ENCODE measurements at places on chromosomes 2 and 18.

DNA sequence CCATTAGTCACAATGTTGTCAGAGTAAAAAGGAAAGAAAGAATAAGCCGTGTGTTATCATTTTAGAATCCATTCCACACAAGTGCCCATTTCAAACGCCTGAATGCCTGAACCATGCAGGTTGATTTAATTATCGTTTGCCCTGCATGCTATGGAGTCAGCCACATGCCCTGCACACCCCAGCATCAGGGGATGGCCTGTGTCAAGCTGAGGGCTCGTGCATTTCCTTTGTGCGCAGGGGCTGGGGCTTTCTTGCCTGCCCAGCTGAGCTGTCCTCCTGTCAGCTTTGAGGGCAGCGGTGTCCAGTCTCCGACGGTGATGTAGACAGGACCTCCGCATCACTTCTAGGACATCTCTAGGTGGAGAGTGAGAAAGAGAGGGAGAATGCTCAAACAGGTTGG lies 200.4 kb downstream of the TSN start:
- DNase-seq = no peak

DNA sequence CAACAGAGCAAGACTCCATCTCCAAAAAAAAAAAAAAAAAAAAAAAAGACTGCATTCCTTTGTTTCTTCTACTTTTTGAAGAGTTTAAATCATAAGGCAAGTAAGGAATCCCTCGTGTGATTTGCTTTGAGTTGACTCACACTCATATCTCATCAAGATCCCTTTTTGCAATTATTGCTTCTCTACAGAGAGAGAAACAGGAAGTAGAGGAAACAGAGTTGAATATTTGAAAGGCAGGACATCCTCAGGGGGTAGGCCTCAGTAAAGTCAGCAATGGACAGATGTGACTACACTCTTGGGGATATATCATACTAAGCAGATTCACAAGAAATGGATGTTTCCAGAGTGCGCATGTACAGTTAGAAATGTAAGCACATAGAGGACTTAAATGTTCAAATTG lies 11.2 kb upstream of the EFR3B start:
- DNase-seq = no peak

DNA sequence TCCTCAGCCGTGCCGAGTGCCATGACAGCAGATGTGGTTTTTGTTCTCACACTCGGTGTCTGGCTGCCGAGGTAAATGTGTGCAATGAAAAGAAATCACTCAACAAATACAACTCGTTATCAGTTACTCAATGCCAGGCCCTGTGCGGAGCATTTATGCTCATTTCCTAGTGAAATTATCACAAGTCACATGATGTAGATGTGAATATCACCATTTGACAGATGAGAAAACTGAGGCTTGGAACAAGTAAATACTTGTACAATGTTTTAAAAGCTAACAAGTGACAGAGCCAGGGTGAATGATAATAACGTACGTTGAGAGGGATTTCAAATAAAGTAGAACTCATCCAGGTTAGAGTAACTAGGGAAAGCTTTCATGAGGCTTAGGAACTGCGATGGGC lies 174.7 kb downstream of the EIPR1 start:
- DNase-seq = no peak

DNA sequence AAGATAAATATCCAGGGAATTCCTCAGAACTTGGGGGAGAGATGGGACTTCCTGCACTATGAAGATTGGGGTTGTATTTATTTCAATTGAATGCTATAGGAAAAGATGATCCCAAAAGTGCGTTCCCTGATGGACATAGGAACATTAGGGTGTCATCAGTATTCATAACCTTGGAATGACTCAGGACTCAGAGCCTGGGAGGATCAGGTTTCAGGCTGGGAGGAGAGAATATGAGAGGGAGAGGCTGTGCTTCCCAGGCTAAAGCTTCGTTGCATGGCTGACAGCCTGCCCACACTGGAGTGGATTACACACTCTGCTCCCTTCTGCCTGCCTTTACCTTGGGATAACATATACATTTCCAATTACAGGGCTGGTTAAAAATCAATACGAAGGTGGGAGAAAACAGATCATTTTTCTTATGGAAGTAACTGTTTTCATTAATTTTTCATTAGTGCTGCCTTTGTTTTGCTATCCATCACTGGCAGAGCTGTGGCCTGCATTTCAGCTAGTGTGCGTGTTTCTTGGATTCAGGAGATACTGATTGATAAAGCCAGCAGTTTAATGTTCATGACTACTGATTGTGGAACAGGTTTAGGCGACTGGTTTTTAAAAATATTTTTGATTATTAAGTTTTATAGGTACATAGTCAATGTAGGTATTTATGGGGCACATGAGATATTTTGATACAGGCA lies 118.7 kb downstream of the KCTD1 start:
- peak; percentile 26 for DNase-seq

DNA sequence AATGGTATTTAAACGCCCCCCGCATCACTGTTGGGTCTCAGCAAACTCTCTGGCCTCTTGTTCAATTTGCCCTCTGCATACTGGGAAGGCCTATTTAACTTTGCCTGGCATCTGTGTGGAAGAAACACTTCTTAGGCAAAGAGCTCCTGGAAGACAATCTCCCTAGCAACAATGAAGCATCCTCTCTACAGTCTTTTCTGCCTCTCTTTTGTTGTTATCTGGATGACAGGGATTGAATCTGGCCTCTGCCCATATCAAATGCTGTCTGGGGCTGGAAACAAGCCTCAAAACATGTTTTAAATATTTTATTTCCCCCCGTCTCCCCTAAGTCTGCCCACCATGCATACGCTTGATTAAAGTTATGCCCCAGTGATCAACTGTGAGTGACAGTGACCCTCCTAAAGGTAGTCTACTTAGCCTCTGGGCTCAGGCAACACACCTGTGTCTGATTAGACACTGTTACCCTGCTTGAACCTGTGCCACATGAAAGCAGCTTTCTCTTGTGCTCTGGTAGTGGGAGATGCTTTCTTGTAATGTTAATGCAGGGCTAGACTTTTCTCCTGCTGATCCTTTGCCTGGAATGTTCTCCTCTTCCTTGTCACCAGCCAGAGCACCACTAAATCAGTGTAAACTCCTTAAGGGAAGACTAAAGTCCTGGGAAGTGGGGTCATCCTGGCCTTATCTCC lies 34.9 kb downstream of the CDC42EP3 start:
- DNase-seq = no peak

DNA sequence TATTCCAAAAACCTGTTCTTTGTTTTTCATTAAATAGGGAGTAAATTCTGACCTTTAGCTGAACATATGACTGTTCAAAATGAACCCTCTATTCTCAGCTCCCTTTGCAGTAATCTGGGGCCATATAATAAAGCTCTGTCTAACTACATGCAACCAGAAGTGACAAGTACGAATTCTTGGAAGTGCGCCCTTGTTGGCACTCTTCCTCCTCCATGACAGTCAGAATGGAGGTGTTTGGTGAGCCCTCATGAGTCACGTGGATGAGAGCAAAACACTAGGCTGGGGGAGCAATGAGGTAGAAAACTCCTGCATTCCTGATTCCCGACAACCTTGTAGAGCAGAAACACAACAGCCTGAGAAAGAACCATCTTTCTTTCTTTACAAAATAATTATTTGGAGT lies 552.9 kb downstream of the FBXO15 start:
- DNase-seq = peak; percentile 14

GRCh38 chr2:56741601-56742102 lies 557.9 kb downstream of the CCDC85A start:
- DNase-seq = peak; percentile 62

DNA sequence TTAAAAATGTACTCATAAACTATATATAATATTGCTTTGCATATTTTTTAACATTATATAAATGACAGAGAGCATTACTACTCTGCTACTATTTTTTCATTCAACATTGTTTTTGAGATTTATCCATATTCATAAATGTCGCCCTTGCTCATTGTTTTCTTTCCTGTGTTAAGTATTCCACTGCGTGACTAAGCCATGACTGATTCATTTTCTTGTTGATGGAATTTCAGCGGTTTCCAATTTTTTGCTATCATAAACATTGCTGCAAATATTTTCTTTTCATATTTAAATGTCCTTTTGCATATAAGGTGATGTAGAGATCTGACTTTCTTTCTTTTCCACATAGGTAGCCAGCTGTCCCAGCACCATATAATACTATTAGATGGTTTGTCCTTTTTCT lies 57.6 kb downstream of the SFXN5 start:
- no peak for DNase-seq

DNA sequence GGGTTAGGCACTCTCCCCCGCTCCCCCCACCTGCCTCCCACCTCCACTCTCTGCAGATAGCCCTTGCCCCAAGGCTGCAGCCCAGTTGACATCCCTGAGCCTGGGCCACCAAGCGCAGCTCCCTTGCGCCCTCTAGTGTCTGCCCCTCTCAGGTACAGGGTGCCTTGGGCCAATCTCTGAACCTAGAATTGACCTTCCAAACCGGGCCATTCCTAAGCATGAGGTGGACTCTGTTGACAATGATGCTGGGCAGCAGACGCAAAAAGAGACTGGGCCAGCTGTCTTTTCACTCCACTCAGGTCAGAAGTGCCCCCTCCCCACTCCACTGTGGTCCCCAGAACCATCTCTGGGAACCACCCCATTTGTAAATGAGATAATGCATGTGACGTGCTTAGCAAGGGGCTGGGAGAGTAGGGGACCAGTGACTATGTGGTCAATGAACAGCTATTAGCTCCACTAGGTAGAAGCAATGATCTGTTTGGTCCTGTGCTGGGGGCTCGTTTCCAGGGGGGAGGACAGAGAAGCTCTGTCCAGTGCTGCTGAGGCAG lies 43.3 kb upstream of the PLB1 start:
- DNase-seq = no peak

DNA sequence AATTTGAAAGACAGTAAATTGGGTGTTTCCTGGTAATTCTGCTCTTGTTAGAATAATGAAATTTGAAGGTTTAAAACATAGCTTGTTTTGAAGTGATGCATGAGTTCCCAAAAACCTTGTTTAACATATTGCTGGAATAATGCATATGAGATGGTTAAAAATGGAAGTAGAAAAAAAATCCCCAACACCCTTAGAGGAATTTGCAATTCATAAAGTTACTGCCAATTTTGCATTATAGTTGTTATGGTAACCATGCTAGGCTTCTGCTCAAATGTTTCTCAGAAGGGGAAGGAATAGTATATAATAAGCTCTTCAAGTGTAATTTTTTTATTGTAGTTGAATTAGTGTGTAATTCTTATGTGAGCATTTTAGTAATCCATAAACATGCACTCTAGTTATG lies 49.1 kb downstream of the FASTKD2 start:
- no peak for DNase-seq

DNA sequence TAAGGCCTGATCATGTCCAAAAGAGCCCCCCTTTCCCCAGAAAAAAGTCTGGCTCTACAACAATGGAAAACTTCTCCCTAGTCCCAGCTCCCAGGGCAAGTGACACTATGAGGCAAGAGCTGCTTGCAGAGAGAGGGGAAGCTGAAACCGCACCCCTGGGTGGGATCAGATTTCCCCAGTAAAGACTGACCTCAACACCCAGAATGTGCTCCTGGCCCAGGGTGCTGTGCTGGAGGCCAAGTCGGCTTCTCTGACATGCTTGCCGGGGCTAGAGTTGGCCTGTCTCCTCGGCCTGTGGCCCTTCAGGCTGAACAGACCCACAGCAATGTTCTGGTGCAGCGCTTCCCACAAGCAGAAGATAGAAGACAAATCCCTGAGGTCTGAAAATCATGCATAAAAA lies 18.4 kb upstream of the ST8SIA3 start:
- no peak for DNase-seq

DNA sequence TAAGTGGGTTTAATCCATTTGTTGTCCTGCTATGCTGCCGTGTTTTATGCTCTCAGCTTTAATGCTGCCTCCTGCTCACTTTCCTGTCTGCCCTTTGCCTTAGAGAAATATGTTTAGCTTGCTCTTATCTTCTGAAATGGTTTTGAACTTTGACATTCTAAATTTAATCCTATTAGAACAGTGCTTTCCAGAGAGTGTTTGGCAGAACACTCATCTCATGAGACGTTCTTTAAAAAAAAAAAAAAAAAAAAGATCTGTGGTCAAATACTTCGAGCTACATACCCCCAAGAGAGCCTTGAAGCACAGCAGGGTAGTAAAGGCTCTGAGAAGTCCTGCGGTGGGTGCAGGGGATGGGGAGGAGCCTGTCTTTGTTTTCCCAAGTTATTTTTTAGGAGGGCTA lies 161.3 kb downstream of the SPP2 start:
- no peak for DNase-seq

DNA sequence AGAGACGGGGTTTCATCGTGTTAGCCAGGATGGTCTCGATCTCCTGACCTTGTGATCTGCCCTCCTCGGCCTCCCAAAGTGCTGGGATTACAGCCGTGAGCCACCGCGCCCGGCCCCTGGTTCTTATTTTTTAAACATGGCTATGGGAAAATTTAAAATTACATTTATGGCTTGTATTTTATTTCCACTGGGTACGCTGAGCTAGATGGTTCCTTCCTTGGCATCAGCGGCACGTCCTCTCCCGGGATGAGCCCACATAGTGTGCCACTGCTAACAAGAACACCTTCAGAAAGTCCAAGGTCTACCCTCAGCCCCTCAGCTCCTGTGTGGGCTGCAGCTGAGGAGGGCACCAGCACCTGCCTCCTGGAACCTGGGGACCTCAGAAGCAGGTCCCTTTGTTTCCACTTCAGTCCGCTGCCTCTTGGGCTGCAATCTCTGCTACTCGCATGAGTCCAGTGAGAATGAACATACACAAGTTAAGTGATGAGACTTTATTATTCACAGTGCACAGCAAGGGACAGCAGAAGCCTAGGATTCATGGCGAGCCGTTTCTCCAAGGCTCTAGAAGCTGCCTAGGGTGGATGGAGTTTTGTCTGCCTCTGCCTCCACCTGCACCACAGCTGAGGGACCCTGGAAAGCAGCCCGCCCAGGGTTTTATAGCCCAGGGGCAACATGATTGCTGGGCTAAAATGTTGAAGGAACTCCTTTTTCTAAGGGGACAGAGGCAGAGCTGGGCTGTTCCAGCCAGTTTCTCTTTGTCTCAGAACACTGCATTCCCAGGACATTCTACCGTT lies 107.5 kb upstream of the TEX51 start:
- DNase-seq = no peak

DNA sequence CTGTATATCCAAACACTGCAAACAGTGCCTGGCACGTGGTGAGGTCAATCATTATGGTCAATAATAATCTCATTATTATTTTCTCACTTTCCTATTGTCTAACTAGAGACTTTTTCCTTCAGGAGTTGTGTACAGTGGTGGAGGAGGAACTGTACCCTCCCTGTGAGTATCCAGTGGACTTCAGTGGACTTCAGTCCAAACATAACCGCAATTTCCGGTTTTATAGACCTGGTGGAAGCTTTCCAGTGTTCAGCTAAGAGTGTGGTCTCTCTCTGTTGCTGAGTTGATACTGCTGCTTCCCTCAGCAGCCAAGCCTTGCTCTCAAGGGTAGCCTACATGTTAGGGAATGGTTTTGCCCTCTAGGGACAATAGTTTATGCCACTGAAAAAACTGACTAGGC lies 447.1 kb downstream of the TMEM182 start:
- no peak for DNase-seq
